Kidney epithelial cell (primary cell): ENCODE measurements at places on chromosomes 6 and 20.
A peak's percentile ranks its signal among the peaks of the same experiment; 100 is the strongest.

GRCh38 chr6:168032005-168032760 lies 34.7 kb downstream of the KIF25 start:
- DNase-seq: peak; percentile 61

DNA sequence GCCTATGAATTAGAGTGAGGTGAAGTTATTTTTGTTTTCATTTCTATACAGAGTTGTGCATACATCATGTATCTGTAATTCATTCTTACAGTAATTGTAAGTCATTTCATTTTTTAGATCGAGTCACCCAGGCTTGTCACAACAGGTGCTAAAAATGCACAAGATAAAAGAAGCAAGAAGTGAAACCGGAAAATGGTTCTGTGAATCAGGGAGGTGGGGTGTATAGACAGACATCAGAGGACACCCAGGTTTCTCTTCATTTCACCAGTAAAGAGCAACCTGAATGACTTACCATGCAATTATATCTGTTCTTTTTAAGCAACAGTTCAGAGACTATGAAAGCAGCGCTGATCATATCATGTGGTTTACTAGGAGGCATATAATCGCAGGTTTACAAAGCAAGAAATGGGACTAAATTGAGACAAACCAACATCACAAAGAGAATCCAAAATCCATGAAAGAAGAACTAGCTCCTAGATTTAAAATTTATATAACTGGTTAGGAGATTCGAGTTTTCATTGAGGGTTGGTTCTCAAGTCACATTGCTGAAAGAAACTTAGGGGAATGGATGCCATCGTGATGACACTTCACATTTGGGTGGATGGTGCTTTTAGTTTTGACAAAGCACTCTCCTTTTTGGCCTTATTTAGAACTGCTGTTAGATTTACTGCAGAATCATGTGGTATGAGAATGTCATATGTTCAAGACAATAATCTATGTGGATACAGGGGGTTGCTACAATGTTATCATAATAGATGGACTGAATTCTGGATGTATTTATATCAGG lies 27.9 kb upstream of the TBC1D7 start:
- no peak for DNase-seq

DNA sequence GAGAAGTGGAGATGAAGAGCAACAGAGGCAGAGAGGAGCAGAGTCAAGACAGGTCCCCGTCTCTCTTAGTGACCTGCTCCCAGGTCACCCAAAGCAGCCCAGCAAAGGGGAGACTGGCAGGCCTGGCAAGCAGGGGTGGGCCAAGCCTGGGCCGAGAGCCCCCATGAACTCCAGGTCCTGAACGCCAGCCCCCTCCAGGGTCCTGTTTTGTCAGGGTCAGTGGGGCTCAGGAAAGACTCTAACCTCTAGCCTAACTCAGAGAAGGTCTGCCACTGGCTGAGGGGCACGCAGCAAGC lies 1.2 kb downstream of the NECAB3 start:
- DNase-seq: no peak

GRCh38 chr20:1576641-1577040 lies 19.1 kb upstream of the SIRPD start:
- DNase-seq: no peak
